Stimulated activated CD8-positive, alpha-beta memory T cell treated with anti-CD3 and anti-CD28 coated beads, Interleukin-15, amount 100 ng/mL, for 48 hours (primary cell): ENCODE measurements at places on chromosomes 2 and 18.

DNA sequence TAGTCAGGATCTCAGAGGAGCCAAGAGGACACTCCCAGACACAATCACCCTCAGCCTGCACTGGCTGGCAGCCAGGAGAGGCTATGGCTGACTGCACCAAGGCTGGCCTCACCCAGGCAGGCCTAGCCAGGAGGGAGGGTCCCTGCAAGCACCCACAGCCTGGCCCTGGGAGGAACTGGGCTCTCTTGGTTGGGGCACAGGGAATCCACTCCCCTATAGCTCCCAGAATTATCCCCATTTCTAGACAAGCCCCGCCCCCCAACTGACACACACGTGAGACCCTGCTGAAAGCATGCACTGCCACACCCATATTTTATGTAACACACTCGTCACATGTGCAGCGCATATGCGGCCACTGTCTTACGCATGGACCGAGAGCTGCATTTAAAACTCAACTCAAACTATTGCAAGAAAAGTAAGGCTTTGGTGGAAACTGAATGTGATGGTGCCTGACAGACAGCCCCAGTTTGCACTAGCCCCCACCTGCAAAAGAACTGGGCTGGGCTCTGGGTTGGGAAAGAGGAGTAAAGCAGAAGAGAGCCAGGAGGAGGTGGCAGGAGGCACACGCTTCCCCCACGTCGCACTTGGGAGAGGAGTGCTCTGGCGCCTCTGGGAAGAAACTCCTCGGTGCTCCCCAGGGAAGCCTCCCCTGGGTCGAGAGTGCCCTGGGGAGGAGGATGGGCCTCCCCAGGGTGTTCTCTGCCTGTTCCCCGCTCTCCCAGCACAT is 28.9 kb upstream of the ARHGEF4 start:
- no peak for DNase-seq

DNA sequence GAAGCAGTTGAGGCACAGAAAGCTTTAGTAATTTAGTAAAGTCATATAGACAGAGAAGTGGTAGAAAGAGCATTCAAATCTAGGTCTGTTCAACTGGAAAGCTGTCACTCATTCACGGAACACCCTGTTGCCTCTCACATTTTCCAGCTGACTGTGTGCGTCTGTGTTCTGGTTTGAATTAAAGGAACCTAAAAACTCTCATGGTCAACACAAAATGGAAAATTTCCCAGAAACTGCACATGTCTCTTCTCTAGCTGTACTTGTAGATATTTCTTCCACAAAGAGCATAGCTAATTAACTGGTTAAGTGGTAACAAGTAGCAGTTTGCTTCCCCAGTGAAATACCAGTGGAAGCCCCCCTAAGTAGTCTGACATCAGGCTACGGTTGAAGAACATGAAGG is 390.8 kb downstream of the TGIF1 start:
- no peak for DNase-seq

DNA sequence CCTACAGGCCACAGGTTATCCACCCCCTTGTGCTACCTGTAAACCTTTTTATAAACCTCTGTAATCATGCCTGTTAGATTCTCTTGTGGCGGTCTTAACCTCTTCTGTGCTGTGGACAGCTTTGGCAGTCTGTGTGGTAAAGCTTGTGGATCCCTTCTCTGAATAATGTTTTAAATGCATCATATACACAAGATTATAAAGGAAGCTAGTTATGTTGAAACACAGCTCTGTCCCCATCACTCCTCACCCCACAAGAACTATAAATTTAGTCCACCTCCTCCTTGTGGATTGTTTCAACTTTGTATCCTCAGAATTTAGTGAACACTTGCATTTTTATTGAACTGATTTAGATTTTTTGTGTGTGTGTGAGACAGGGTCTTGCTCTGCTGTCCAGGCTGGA is 107.7 kb downstream of the ICA1L start:
- DNase-seq = no peak

GRCh38 chr2:23926290-23926749 is 603 bp downstream of the ATAD2B start:
- DNase-seq = no peak

DNA sequence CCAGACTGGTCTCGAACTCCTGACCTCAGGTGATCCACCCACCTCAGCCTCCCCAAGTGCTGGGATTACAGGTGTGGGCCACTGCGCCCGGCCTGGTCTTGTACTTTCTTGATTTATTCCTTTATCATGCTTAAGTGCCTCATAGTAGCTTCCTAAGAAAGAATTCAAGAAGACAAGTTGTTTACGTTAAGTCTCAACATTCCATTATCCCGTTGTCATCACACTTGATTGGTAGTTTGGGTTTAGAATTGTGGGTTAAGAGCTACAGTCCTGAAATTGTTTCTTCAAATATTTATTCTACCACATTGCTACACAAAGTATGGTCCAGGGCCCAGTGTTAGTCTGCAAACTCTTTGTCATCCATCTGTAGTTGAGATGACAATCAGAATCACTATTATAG is 194.0 kb downstream of the VWC2L start:
- no peak for DNase-seq

DNA sequence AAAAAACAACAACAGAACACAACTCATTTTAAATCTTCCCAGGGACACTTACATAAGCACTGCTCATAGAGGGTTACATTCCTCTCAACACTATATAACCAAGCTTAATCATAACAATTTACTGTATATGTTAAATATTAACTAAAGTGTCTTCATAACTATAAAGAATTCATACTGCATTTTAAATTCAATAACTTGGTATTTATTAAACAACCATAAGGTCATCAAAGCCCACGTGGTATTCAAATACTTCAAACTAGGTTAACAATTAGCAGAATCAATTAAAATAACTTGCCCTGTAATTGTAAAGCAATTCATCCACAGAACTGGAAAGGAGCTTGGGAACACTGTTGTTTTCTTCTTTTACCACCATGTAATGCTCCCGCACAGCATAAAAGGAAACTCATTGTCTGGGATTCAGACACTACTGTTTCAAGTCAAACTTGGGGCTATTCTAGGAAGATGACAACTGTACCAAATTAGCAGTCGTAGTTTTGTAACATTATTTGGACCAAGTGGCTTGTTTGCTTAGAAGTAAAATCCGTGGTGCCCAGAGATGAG is 10.4 kb downstream of the GAREM1 start:
- DNase-seq = no peak

GRCh38 chr2:37637190-37637860 is 34.1 kb downstream of the CDC42EP3 start:
- DNase-seq = no peak

DNA sequence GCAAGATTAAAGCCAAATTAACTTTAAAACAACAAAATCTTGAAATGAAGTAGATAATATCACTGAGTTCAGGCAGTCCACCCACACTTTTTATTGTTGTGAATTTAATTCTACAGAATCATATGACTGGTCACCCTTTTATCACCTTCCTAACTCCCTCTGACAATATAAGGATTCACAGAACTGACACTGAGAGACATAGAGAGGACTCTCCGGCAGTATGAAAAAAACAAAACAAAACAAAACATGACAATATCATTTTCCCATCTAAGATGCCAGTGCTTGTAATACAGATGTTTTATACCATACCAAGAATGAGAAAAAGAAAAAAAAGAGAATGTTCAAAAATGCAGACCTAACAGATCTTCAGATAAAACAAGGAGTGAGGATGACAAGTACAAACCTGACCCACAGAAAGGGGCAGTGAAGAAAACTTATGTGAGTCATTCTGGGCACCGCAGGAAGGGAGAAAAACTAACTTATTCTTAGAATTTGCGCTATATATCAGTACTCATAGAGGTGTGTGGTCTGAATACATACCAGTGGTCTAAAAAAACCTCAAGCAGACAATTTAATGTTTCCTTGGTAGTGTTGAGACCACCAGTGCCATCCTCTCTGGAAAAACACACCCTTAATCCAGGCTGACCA is 136.6 kb downstream of the ZAP70 start:
- DNase-seq = peak; percentile 19

DNA sequence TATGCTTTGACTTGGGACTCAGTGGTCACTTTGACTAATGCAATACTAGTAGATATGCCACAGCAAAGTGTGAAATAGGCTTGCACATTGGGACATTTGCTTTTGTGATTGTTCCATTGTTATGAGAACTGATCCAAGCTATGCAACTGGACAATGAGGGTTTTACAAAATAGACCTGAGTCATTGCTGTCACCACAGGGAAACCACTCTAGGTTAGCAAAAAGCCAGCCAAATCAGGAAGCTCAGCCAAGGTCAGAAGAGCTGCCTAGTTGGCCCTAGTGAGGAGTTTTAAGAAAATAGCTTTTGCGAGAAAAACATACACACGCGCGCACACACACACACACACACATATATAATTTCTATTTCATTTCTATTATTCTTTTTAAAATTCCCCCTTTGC is 452.4 kb upstream of the CDH7 start:
- no peak for DNase-seq

DNA sequence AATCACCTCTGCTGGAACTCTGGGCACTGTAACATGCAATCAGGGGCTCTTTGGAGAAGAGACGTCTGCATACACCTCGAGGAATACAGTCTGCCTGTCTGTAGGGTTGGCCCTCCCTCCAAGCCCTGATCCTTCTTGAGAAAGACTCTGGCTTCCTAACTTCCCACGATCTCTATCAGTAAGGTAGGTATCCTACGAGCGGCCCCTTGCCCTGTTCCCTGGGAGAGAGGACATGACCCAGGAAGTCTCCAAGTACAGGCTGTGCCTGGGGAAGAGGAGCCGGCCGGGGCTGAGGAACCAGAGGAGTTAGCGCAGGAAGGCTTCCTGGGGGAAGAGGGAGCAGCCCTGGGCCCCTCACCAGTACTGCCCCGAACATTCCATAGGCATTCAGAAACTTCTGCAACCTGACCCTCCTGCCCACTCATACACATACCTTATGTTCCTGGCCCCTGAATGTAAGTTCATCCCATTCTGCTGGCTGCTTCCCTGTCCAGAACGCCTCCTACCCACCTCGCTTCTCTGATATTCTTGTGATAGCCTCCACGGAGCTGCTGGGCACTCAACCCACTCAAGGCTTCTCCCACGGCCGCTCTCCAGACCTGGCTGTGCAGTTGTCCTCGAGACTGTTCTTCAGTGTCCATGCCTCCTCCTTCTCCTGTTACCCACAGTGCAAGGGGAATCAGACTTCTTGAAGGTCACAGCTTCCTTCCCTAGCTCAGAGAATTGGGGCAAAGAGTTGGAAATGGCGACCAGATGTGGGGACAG is 116.1 kb downstream of the CYP26B1 start:
- no peak for DNase-seq

DNA sequence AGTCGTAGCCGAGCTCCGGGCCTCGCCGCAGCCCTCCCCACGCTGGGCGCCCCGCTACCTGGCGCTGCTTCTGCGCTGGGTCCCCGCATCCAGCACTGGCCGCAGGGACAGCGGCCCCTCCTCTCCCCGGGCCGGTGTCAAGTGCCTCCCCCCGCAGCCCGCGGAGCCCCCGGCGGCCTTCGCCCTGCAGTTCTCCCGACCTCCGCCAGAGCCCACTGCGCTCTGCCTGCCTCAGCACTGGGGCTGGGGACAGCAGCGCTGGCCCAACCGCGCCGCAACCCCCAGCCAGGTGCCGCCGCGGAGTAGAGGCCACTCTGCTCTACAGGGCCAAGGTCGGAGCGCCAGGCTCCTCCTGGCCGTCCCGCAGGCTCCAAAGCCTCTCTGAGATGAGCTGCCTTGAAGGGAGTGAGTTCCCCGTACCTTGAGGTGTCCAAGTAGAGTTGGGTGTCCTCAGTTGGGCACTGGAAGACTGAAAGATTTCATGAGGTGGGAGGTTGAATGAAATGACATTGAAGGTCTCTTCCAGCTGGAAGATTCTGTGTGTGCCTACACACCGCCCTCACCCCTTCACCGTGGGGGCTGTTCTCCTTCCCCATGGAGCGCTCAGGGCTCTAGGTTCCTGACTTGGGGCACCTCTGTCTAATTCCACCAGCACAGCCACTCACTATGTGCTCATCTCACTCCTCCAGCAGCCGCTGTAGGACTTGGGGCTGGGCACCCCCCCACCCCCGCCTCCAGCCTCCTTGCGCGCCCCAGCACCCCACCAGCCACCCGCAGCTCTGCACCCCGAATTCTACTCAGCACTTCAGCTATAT is 854 bp upstream of the DNMT3A start:
- peak; percentile 75 for DNase-seq

DNA sequence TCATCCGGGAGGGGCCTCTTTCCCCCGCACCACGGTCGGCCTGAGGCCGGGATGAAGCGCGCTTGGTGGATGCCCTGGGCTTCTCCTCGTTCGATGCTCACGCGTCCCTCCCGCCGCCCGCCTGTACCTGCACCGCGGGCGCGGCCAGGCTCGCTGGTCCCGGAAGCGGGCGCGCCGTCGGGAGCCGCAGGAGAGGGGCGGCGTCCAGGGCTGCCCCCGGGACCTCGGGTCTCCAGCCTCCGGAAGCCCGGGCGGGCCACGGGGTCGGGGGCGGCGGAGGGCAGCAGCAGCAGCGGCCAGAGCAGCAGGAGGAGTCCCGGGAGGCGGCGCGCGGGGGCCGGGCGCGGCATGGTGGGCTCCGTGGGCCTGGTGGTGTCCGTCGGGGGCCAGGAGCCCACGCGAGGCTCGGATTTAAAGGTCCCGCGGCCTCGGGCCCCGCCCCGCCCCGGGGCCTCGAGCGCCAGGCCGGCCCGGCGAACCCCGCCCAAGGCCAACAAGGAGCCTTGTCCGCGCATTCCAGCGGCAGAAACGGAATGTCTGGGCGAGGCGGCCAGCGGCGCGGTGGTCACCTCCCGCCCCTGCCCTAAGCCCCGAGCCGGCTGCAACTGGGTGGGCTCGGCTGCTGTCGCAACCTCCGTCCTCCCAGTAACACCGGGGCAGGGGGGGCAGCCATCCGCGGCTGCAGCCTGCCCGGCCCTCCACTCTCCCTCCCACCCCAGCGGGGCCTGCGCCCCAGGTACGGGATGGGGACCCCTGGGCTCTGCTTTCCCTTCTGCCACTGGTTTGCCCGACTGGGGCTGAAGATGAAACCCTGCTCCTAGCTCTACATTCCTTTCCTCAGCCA is at the start of gene MATN3:
Gene MATN3 (minus strand): TSS at position 387 of the 844 bp plus-strand sequence. CDS start 37 bp downstream, at position 350.
- no peak for DNase-seq

DNA sequence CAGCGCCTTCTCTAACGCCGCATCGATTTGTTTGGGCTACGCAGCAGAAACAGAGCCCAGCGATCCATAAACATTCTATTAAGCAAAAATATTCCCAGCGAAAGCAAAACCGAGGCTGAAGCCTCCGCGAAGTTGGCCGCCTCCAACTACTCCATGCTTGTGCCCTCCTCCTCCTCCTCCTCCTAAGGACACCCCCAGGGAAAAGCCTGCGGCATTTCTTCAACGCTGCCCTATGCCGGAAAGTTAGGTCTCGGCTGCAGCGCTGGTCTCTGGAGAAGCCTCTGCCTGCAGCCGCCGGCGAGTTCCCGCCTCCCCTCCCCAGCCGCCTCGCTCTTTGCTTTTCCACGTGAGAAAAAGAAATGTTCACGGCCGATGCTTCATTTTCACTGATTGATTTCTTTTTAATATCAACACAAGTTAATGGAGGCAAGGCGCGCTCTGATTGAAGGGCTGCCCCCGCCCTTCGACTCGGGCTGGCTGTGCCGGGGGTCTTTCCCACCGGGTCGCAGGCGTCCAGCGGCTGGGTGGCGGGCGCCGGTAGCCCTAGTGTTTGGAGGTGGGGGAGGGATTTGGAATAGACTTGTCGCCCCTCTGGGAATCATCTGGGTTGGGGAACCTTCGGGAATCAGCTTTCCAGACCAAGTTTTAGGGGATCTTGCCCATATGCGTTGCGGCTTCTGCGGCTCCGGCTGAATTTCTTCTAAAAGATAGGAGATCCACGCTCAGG is 3.9 kb downstream of the NRP2 start:
- DNase-seq = no peak
